CD8-positive, alpha-beta T cell (primary cell): ENCODE measurements at places on chromosomes 3 and 15.

DNA sequence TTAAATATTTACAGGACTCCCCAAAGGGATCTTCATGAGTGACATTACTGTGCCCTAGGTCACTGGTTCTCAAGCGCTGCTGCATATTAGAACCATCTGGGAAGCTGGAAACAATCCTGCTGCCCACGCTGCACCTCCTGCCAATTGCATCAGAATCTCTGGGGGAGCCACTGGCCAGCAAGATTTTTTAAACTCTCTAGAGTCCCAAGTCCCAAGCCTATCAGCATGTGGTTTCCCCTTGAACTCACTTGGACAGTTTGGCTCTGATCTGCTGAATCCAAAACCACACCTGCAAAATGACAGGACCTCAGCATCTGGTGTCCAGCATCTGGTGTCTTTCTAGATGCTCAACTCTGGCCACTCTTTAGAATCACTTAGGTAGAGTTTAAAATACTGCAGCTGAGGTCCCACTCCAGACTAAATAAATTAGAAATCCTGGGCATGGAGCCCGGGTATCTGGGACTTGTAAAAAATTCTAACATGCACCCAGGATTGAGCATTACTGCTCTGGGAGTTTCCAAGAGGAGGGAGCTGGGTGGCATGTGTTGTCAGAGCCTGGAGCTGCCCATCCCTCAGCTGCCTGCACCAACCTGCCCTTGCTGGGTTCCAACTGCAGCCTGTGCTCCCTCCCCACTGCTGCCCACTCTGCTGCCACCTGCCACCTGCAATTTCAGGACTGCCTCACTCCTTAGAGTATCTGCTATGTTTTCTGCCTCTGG lies 311.3 kb downstream of the SLC9A9 start:
- no peak for DNase-seq

DNA sequence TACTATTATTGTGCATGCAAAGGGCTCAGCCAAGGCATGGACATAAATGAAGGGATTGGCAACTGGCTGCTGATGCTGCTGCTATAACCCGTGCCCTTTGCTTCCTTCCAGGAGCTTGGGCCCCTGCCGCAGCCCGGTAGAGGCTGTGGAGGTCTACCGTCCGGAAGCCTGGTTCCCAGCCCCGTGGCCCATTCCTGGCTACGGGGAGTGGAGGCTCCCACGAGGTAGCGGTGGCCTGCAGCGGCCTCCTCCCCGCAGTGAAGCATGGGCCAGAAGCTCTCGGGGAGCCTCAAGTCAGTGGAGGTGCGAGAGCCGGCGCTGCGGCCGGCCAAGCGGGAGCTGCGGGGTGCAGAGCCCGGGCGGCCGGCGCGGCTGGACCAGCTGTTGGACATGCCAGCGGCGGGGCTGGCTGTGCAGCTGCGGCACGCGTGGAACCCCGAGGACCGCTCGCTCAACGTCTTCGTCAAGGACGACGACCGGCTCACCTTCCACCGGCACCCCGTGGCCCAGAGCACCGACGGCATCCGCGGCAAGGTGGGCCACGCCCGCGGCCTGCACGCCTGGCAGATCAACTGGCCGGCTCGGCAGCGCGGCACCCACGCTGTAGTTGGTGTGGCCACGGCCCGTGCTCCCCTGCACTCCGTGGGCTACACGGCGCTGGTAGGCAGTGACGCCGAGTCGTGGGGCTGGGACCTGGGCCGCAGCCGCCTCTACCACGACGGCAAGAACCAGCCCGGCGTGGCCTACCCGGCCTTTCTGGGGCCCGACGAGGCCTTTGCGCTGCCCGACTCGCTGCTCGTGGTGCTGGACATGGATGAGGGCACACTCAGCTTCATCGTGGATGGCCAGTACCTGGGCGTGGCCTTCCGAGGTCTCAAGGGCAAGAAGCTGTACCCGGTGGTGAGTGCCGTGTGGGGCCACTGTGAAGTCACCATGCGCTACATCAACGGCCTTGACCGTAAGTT lies 15.0 kb downstream of the SPSB4 start:
- no peak for DNase-seq

DNA sequence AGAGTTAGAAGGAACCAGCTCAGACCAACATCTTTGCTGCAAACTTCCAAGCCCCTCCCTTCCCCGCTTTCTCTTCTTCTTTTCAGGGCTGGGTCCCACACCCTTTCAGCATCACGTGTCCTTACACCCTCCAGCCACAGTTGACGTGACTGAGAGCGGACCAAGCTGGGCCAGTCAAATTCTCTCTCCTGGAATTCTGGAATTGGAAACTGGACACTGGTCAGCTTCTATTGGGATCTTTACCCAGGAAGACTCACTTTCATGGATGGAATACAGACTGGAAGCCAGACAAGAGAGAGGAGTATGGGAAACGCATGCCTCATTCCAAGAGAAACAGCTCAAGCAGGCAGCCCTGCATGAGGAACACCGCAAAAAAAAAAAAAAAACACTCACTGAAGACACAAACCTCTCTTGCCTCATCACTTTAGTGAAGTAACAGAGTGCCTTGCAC lies 12.4 kb upstream of the TPM1 start:
- DNase-seq, result no peak

- no peak for DNase-seq
These were observed 1209.3 kb downstream of the NSUN3 start for GRCh38 chr3:95272166-95272565.

DNA sequence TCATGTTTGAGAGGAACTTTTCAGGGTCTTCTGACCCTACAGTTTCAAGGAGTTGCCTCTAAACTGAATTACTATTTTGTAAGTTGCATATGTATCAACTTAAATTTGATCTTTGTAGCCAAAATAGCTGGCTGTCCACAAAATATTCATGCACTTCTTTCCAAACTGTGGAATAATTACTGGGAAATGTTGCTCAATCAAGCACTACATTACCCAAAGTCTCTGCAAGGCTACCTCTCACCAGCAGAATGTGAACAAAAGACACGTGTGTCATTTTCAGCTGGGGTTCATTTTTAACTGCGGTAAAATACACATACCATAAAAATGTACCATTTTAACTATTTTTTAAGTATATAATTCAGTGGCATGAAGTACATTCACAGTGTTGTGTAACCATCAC lies 320.4 kb downstream of the CTNNB1 start:
- DNase-seq, result no peak
